ENCODE measurements at places on chromosomes 3 and 15.
A peak's percentile ranks its signal among the peaks of the same experiment; 100 is the strongest.

DNA sequence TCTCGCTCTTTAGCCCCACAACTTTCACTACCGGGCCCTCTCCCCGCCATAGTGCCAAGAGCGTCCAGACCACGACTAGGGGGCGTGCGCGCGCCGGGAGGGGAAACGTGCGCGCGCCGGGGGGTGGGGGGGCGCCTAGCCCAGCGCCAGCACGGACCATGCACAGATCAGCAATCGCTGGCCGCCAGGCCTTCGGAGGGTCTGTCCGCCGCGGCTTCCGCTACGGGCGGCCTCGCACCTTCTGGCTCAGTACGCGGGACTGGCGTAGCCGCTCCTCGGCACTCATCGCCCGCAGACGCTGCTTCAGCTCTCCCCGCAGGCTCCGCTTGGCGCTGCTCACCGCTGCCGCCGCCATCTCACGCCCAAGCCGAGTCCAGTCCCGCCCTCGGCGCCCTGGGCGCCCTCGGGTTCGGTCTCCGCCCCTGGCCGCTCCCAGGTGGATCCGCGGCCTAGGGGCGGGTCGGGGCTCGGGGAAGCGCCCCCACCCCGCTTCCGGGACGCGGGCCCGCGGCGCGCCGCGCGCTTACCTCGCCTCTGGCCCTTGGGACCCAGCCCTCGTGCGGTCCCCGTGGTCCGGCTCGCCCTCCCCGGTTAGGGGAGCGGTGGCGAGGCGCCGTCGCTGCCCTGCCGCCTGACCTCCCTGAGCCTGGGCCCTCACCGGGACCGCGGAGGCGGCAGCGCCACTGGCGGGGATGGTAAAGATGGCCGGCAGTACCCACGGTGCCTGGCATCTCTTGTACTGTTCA is at the start of gene MTHFS:
Gene MTHFS, minus strand, starts transcription at position 381 of the 746 bp plus-strand sequence. Its CDS starts 26 bp downstream, at position 355.
- DNase-seq = peak; percentile 77

GRCh38 chr3:172859041-172859440 is 108.5 kb downstream of the ECT2 start:
- DNase-seq = no peak

DNA sequence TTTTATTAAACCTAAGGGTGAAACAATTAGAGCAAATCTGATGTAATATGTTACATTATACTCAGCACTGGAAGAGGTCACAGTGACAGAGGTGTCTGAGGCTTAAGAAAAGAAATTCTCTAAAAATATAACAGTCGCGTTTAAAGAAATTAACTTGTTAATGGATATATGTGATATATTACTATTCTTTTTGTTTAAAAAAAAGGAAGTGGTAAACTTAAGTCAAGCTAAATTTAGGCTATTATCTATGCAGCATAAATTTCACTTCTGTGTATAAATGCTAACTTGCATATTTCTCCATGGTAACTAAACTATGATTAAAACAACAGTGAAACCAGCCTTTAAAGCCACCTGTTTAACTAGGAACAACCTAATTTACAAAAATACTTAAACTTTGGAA is 191.3 kb downstream of the FOXP1 start:
- DNase-seq = no peak

DNA sequence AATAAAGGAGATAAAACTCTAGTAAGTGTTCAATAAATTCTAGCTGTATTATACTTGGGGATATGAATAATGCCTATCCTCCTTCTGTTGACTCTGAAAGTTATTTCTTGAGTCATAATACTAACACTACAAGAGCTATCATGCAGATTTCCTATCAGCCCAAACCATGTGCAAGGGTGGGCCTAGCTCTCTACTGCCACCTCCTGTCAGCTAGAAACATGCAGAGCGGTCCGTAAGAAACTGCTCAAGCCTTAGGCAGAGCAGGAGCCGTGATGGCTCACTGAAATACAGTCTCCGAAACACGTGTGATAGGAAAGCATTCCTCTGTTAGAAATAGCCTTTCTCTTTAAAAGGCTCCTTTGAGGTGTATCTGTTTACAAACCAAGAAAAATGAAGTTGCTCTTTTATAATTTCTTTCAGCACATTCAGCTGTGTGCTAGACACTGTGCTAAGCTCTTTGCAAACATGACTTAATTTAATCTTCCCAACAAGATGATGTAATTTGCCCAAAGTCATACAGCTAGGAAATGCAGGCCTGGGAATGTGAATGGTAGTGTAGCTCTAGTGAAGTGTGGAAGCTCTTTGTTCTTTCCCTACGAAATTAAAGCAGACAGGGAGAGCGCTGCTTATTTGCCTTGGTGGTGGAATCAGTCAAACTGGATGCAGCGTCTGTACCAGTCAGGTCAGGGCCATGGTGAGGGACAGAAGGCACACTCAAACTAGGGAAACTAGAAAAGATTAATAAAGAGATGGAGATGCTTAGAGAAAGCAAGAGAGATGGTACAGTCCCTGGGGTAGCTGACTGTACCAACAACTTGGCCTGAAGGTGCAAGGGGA is 43.1 kb downstream of the MTHFS start:
- peak; percentile 71 for DNase-seq

DNA sequence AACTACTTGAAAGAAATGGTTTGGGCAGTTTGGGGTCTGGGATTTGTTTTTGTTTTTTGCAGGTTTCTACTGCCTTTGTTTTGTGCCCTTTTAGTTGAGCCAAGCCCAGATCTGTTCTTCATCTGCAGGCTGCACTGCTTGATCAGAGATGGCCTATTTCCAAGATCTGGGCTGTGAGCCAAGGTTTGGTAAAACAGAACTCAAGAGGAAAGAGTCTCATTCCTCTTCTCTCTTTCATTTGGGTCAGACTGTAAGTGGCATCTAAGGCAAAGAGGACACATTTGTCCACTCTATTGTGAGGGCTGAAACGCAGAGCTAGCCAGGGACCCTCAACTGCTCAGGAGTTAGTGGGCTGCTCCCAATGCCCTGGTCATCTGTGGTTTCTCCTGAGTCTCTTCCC is 104.4 kb upstream of the UBE3A start:
- no peak for DNase-seq

DNA sequence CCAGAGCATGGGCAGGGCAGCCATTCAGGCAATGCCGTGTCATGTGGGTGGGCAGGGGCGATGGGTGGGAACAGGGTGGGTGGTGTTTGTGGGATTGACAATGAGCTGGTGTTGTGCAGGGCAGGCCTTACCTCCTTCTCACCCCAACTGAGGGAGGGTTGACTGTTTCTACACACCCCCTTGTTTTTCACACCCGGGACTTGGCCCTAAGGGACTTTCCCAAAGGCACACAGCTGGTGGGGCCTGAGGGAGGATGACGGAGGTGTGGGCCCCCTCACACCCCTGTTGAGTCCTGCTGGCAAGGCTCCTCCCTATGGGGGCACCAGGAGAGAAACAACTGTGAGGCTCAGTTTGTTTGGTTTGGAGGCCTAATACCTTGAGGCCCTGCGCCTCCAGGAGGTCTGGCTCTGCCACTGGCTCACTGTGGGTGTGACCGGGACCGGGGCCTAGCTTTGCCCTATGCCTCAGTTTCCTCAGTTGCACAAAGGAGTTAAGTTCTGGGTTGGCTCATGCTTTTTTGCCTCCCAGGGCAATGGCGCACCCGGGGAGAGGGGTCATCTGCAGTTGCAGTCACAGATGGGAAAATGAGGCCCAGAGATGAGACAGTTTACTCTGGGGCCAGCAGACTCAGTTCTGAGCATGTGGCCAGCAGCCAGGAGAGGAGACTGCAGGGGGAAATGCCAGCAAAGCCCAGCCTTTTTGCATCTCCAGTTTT is 5.1 kb upstream of the DNAH1 start:
- DNase-seq = no peak

- no peak for DNase-seq
These were observed 301.8 kb upstream of the SEMA6D start for GRCh38 chr15:47415539-47415971.

DNA sequence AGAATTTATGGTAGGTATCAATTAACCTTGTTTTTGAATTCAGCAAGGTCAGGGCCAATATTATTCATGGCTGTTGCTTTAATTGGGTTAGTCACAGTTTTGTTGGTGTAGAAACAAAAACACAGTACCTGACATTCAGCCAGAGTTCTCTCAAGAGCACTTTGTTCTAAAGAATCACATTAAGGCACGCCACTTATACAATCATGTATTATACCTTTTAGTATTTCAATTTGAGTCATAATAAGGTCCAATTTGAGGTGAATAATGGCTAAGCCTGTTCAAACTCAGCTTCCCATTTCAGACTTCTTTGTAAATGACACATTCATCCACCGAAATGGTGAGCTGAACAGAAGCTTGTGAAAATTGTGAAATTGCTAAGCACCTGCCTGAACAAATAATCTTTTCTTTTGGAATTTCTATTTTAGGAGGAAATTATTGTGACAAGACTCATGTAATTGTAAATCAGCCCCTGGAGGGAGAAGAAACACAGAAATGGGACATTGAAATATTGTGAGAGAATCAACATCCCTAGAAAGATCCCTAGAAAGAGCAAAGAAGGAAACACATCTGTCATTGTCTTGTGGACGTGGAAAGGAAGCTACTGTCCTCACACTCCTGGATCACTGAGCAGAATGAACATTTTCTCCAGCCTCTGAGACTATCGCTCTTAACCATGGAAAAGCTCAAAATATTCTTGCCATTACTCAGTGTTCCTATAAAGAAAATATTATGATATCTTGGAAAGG is 29.3 kb downstream of the RIOX2 start:
- no peak for DNase-seq

DNA sequence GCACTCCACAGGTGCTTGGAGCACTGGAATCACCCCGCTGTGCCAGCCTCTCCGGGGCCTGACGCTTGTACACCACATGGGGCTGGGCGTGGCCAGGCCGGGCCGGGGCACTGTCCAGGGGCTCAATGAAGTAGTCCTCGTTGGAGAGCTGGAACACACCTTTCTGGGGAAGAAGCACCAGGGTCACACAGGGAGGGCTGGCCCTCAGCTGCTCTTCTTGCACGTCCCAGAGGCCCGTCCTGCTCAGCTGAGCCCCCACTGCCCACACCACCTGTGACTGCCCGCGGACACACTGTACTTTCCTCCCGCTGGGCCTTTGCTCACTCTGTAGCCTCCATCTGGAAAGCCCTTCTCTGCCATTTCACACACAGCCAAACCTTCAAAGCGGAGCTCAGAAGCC is 13.3 kb downstream of the ADAMTS7 start:
- DNase-seq = no peak

- DNase-seq = peak; percentile 34
These were observed 927 bp downstream of the SMAD6 start for GRCh38 chr15:66702787-66703539.

DNA sequence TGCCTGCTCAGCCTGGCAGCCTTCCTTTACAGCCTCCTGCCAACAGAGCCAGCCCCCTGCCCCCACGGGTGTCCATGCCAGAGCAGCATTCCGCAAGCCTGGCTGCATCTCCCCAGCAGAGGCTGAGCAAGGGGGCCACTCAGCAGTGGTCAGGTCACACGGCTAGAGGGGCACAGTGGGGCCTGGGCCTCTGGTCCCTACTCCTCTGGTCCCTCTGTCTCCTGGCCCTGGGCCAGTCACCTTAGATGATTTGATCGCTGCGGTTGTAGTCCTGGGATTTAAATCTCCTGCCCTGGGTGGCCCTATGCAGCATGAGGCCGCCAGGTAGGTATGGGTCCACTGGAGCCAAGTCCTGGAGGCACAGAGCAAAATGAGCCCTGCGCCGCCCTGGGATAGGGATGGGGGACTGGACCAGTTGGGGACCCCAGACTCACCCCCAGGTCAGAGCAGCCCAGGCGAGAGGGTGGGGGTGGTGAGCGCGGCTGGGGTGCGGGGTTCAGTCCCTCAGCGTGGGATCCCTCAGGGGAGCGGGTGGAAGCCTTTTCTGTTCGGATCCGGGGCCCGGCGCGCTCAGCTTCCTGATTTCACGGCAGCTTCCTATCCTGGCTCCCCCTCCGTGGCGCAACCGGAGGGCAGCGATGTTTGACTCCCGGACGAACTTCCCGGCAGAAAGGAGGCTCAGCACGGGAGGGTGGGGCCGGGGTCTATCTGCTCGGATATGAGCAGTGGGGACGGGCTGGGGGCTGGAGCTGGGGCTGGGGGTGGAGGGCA is at the start of gene ZBTB47:
Gene ZBTB47, plus strand, starts transcription at position 138 of the 771 bp plus-strand sequence. CDS start 4,659 bp downstream, outside the sequence.
- no peak for DNase-seq

DNA sequence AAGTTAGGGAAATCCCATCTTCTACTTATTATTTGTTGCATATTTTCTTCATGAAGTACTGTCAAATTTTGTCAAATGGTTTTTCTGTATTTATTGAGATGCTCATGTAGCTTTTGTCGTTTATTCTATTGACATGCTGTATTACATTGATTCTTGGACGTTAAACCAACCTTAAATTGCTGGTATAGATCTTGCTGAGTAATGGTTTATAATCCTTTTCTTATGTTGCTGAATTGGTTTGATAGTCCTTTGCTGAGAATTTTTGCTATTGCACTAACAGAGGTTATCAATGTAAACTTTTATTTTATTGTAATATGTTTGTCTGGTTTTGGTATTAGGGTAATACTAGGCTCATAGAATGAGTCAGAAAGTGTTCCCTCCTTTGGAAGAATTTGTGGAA is 54.3 kb upstream of the COL6A5 start:
- no peak for DNase-seq

GRCh38 chr3:46557814-46558183 is 8.3 kb downstream of the LRRC2 start:
- DNase-seq = no peak

- no peak for DNase-seq
These were observed 176.3 kb downstream of the ZMAT3 start for GRCh38 chr3:178895178-178895789.

GRCh38 chr3:127551178-127551577 is 39.4 kb downstream of the TPRA1 start:
- DNase-seq = no peak

DNA sequence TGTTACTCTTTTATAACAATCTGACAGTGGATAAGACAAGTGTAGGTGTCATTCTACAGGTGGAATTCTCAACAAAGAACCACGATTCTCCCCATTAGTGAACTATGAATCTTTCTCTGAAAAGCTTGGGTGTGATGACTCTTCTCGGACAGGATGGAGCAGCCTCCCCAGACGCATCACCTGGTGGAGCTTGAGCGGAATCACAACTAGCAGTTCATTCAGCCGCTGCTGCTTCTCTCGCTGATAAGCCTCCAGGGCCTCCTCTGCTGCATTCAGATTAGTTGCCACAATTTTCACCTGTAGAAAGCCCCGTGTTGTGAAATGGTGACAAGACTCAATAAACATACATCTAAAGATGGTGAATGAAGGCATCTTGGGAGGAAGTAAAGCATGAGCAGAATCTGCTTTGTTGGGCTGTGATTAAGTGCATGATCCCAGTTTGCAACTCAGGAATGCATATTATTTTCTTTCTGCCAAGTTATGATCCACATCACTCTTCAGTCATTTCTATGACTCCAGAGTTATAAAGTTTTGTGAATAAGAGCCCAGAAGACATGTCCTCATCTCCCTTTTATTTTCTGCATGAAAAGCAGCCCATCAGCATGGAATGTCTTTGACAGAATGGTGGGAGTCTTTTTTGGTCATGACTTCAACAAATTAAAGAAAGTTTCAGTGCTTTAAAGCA is 93.6 kb downstream of the BOC start:
- DNase-seq = no peak

Measured in activated naive CD4-positive, alpha-beta T cell treated with anti-CD3 and anti-CD28 coated beads, Interleukin-2, amount 50 U/mL, for 16 hours (primary cell).